ENCODE measurements at places on chromosomes 7 and 10. TPM values are rescaled to one million over a fixed set of nuclear protein-coding genes. Genes with fewer than 3 reads are reported as not detected.

Gene GAD2
- total RNA-seq = not detected

Gene TRIM73
- 30.1 TPM for total RNA-seq

Gene HOXA5
- total RNA-seq = not detected

Gene FANK1
- not detected for total RNA-seq

Gene TRAPPC14
- 66.5 TPM for total RNA-seq

Gene OR2A7
- 1.7 TPM for total RNA-seq

GRCh38 chr7:129298268-129298893 is 73.6 kb downstream of the AHCYL2 start:
- H3K27me3 ChIP-seq = no peaks in the 10 kb centered on the region
- H3K4me3 ChIP-seq = no peak overlapping the region
- H3K27ac ChIP-seq = no peak overlapping the region
- DNase-seq = peak; percentile 60

- DNase-seq = no peak
- H3K27me3 ChIP-seq = no peaks in the 10 kb centered on the region
- no peak overlapping the region for H3K27ac ChIP-seq
- no peaks in the 10 kb centered on the region for H3K36me3 ChIP-seq
Measured at GRCh38 chr10:16909961-16910792, 93.0 kb upstream of the RSU1 start.

- no peaks in the 10 kb centered on the region for H3K4me1 ChIP-seq
- H3K4me3 ChIP-seq = no peak overlapping the region
- H3K27ac ChIP-seq = no peak overlapping the region
Measured at GRCh38 chr10:99004738-99005137, 230.9 kb downstream of the HPSE2 start.

GRCh38 chr7:46567858-46568257 is 646.8 kb upstream of the IGFBP3 start:
- no peaks in the 10 kb centered on the region for H3K4me1 ChIP-seq
- H3K27ac ChIP-seq = no peak overlapping the region
- H3K27me3 ChIP-seq = no peaks in the 10 kb centered on the region

DNA sequence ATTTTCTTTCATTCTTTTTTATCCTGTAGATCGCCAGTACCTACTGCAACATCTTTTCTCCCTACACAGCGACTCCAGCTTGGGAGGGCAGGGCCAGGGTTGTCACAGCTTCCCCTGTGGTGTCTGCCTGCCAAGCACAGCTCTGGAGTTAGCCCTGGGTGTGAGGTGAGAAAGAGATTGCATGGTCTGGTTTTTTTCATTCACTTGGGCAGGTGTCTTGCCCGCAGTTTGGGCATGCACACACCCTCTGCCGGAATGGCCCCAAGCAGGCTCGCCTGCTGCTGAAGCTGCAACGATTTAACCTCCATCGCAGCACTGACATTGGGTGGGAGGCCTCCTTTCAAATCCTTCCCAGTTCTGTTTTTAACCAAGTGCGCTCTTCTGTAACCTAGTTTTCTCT is 132.8 kb downstream of the WNT2 start:
- H3K36me3 ChIP-seq = no peaks in the 10 kb centered on the region
- H3K27ac ChIP-seq = no peak overlapping the region
- no peaks in the 10 kb centered on the region for H3K4me1 ChIP-seq
- no peak for DNase-seq
- H3K4me3 ChIP-seq = no peak overlapping the region

DNA sequence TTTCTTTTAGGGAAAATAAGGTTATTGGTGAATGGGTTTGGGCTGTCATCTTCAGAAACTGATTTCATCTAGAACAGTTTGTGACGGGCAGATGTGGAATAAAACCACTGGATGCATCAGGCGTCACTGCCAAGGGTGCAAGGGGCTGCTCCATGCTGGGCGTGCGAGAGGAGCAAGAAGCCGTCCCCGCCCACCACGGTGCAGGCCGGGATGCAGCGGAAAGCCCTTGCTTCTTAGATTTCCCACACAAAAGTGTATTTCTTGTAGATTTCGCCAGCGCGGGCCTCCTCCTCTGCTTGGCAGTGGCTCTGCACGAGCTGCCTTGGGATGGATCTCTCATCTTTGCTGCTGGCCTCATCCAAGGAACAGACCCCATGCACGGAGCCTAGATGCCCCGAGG is 189.3 kb downstream of the CUX1 start:
- no peaks in the 10 kb centered on the region for H3K27me3 ChIP-seq
- no peak overlapping the region for H3K4me3 ChIP-seq
- H3K27ac ChIP-seq = no peak overlapping the region
- H3K4me1 ChIP-seq = no peaks in the 10 kb centered on the region

- no peak for DNase-seq
- no peaks in the 10 kb centered on the region for H3K36me3 ChIP-seq
- H3K4me3 ChIP-seq = no peak overlapping the region
- H3K4me1 ChIP-seq = no peaks in the 10 kb centered on the region
Measured at GRCh38 chr10:85548034-85548433, 818.6 kb downstream of the GRID1 start.

DNA sequence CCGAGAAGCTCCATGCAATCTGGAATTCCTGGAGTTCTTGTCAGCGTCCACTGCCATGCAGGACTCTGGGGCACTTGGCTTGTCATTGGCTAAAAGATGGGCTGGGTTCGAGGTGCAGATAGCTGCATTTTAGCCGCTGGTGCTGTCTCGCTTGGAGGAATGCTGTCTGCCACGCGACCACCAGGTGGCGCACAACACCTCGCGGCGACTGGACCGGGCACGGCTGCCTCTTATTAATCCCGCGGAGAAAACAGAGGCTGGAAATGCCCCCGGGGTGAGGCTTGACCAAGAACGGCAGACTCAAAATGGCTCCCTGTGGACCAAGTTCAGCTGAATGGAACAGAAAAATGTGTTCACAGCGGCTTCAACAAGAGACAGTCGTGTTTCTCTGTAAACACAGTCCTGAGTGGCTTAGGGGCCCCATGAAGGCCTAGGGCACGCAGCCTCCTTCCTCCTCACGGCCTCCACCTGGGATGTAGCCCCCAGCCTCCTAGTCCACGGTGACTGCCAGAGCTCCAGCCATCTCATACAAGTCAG is 46.2 kb downstream of the AOC1 start:
- no peak overlapping the region for H3K4me3 ChIP-seq
- peak; percentile 78 for DNase-seq
- no peaks in the 10 kb centered on the region for H3K27me3 ChIP-seq
- no peak overlapping the region for H3K27ac ChIP-seq
- peaks cover 9% of the 10 kb centered on the region for H3K4me1 ChIP-seq

Data from T-cell (primary cell).